CD14-positive monocyte (primary cell): ENCODE measurements at places on chromosomes 1 and 21. TPM values are rescaled to one million over a fixed set of nuclear protein-coding genes. Genes with fewer than 3 reads are reported as not detected.

- no peak overlapping the region for H3K27ac ChIP-seq
- no peaks in the 10 kb centered on the region for H3K36me3 ChIP-seq
- H3K4me3 ChIP-seq = no peak overlapping the region
- H3K4me1 ChIP-seq = no peaks in the 10 kb centered on the region
- no peak for DNase-seq
Measured at GRCh38 chr1:57616921-57617320, 193.1 kb upstream of the DAB1 start.

GRCh38 chr21:32184485-32184884, 94.4 kb downstream of the MIS18A start:
- H3K27me3 ChIP-seq = no peaks in the 10 kb centered on the region
- DNase-seq = no peak
- H3K36me3 ChIP-seq = no peaks in the 10 kb centered on the region
- no peak overlapping the region for H3K4me3 ChIP-seq

GRCh38 chr21:38712664-38713063, 93.1 kb upstream of the ETS2 start:
- no peaks in the 10 kb centered on the region for H3K4me1 ChIP-seq
- H3K27me3 ChIP-seq = no peaks in the 10 kb centered on the region
- H3K27ac ChIP-seq = no peak overlapping the region

- DNase-seq = no peak
- H3K27me3 ChIP-seq = no peaks in the 10 kb centered on the region
- H3K27ac ChIP-seq = no peak overlapping the region
- peaks cover 6% of the 10 kb centered on the region for H3K36me3 ChIP-seq
- peaks cover 26% of the 10 kb centered on the region for H3K4me1 ChIP-seq
Measured at GRCh38 chr1:33259879-33260278, 3.6 kb downstream of the ZNF362 start.

GRCh38 chr1:174605198-174605597, 157.4 kb downstream of the GPR52 start:
- H3K36me3 ChIP-seq = peaks cover 12% of the 10 kb centered on the region
- H3K27ac ChIP-seq = no peak overlapping the region
- DNase-seq = no peak
- H3K4me1 ChIP-seq = no peaks in the 10 kb centered on the region

The CD247 gene
- 1.8 TPM for polyA plus RNA-seq

The INAVA gene
- not detected in 2 replicates for polyA plus RNA-seq
